NCI-H187 (cell line): ENCODE measurements at places on chromosomes 6 and 20.

GRCh38 chr20:1933465-1933870 lies 38.3 kb downstream of the SIRPA start:
- no peak for DNase-seq

DNA sequence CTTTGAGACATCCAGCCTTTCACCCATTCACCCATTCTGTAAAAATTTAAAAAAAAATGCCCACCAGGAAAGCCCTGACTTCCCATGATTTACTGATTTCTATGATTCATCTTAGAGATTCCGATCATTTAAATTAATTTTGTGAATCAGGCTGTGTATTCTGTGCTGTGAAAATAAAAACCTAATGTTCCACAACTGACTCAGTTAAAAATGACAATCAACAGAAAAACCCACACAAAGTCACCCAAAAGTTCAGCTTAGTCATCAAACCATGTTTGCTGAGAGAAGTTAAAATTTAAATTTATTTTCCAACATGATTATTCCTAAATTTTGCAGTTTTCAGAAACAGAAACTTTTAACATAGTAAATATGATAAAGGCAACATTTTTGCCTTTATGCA lies 509.9 kb downstream of the TENT5A start:
- no peak for DNase-seq

GRCh38 chr6:46879003-46879402 lies 42.7 kb downstream of the ADGRF5 start:
- no peak for DNase-seq

DNA sequence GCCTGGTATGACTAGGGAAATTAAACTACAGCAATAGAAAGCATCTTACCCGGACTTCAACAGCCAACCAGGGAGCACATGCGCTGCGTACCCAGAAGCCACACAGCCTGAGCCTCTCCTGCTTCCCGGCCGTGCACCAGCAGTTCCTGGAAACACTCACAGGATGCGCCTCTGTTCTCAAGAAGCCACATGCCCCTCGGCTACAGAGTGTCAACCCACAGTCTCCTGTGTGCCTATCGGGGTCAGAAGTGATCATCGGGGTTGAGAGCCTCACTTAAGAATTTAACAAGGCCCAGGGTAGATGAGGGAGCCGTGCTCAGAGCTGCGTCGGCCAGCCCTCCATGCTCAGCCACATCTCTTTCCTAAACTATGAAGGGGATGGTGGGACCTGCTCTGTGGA lies 147.2 kb upstream of the GGTLC1 start:
- no peak for DNase-seq

DNA sequence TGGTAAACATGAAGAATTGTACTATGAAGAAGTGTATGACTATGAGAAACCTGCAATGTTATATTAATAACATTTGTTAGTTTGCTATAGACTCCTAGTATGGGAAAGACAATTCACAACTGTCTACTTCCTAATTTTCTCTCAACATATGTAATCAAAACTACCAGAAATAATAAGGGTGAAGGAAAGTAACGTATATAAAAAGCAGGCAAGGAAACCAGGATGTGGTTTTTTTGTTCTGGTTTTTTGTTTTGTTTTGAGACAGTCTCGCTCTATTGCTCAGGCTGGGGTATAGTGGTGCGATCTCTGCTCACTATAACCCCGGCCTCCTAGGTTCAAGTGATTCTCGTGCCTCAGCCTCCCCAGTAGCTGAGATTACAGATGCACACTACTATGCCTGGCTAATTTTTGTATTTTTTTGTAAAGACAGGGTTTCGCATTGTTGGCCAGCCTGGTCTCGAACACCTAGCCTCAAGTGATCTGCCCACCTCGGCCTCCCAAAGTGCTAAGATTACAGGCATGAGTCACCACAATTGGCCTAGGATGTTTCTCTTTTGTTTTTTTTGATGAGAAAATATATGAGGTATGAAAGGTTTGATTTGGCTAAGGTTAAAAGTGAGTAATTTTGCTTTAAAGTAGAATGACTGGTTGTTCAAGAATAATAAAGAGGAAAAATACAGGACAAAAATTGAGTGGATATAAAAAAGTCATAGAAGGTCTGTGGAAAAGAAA lies 83.1 kb downstream of the PTCHD4 start:
- no peak for DNase-seq
